Renal cortical epithelial cell (primary cell): ENCODE measurements at places on chromosomes 4 and X. TPM values are rescaled to one million over a fixed set of nuclear protein-coding genes. Genes with fewer than 3 reads are reported as not detected.

Gene VCX3A
- total RNA-seq = not detected in 2 replicates

DNA sequence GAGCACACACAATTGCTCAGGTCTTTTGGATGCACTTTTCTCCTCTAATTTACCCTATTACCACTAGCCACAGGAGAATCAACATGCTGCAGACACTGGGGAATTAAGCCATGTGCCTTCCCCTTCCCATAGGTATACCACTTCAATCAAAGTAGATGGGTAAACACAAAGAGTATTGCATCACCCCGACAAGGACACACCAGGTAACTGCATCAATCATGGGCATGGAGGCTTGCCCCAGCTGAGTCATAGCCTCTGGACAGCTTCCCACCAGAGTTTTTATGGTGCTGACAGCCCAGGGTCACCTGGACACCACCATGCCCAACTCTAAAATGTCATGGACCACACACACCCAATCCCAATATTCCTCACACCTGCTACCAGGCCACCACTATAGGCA, 197.2 kb upstream of the AR start:
- DNase-seq = no peak

- DNase-seq = no peak
Observed at GRCh38 chr4:69156913-69157312, 57.6 kb downstream of the UGT2B11 start.

- no peak for DNase-seq
Observed at GRCh38 chrX:28321286-28321685, 266.0 kb upstream of the IL1RAPL1 start.

- DNase-seq = no peak
Observed at GRCh38 chr4:19372390-19372789, 879.3 kb upstream of the SLIT2 start.

Gene SMIM10
- 0.99 TPM in 1 of 2 replicates, not detected in the other for total RNA-seq

DNA sequence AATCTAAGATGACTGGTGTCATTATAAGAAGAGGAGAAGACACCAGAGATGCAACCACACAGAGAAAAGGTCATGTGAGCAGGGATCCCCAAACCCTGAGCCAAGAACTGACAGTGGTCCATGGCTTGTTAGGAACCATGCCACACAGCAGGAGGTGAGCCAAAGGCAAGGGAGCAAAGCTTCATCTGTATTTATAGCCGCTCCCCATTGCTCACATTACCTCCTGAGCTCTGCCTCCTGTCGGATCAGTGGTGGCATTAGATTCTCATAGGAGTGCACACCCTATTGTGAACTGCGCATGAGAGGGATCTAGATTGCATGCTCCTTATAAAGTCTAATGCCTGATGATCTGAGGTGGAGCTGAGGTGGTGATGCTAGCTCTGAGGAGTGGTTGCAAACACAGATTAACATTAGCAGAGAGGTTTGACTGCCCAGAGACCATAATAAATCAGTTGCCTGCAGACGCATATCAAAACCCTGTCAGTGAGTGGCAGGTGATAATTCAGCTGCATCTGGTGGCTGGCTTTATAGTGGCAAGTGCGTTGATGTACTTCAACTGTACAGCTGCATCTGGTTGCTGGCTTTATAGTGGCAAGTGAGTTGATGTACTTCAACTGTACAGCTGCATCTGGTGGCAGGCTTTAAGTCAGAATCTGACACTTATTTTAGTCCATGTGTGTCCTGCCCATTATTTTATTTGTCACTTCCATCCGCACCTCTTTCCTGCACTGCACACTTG, 19.8 kb upstream of the CXCL2 start:
- DNase-seq = no peak

Gene PPP4R3C
- not detected in 2 replicates for total RNA-seq

Gene YIPF7
- total RNA-seq = not detected in 2 replicates

- DNase-seq = no peak
Observed at GRCh38 chr4:188403272-188403671, 264.0 kb downstream of the TRIML1 start.

Gene PCDH18
- total RNA-seq = 0.17 and 0.25 TPM in 2 replicates

GRCh38 chrX:133880032-133880443, 105.4 kb downstream of the GPC3 start:
- DNase-seq = no peak

Gene BTC
- 8.9 and 15.3 TPM in 2 replicates for total RNA-seq

- peak; percentile 21 for DNase-seq
Observed at GRCh38 chrX:136268051-136269048, 17.1 kb upstream of the MAP7D3 start.
